Mesenteric fat pad (tissue), 1 donor: ENCODE measurements at places on chromosomes 7 and 10.

- DNase-seq, result no peak
These were observed 129.3 kb downstream of the CHRM2 start for GRCh38 chr7:136997735-136998134.

GRCh38 chr10:84341983-84342382 lies 13.6 kb downstream of the CCSER2 start:
- DNase-seq, result no peak

DNA sequence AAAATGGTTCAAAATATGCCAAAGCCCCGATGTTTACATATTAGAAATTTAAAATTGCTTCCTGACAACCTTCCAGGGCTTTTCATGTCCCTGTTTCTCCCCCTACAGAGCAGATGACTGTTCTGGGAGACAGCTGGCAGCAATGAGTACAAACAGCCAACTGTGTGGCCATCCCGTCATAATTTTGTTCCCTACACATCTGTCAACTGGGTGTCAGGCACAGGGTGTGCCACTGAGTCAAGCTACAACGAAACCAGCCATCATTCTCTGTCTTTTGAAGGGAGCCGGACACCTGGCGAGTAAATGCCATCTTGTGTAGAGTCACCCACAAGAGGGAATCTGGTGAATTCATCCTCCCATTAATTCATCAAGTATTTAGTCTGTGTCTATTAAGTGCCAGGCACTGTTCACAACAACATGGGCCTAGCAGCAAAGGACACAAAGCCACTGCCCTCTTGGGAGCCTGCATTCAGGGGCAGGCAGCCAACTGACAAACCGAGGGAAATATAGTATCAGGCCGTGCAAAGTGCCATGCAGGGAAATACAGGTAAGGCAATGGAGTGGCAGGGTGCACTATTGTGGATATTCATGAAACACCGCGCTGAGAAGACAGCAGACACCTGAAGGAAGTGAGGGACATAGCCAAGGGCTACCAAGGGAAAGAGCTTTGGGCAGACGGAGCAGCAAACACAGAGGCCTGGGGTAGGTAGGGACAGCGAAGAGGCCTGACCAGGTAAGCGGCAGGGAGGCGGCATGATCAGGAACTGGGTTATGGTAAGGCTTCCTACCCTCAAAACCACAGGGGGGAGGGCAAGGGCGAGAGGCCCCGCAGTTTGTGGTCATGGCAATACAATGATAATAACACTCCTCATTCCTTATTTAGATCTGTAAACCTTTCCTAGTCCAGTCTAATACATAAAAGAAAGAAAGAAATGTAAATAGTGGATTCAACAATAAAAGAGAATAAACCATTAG lies 213.6 kb downstream of the FAM107B start:
- DNase-seq, result no peak

DNA sequence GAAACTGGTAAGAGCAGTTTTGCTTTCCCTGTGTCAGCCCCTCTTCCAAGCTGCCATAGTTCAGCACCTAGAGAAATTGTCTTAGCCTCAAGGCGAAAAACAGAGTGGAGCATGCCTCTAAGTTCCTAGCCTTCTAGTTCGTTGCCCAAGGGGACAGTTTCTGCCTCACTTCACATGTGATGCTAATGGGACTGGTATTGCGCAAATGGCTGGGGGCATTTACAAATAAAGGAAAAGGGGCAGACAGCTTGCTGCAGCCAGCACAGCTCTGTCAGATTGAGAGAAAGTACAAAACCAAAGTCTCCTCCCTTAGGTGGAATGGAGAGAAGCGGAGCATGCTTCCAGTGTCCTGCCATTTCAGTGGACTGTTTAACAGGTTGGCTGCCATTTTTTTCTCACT lies 567.7 kb downstream of the ETV1 start:
- no peak for DNase-seq

GRCh38 chr10:68156373-68157185 lies 47.3 kb downstream of the MYPN start:
- DNase-seq, result no peak
